Testis (tissue), 5 donors: ENCODE measurements at places on chromosomes 2 and 18. TPM values are rescaled to one million over a fixed set of nuclear protein-coding genes. Genes with fewer than 3 reads are reported as not detected.

PARD6G gene
- total RNA-seq, result 7.5 TPM

LCT gene
- total RNA-seq, result 0.62 TPM

DNA sequence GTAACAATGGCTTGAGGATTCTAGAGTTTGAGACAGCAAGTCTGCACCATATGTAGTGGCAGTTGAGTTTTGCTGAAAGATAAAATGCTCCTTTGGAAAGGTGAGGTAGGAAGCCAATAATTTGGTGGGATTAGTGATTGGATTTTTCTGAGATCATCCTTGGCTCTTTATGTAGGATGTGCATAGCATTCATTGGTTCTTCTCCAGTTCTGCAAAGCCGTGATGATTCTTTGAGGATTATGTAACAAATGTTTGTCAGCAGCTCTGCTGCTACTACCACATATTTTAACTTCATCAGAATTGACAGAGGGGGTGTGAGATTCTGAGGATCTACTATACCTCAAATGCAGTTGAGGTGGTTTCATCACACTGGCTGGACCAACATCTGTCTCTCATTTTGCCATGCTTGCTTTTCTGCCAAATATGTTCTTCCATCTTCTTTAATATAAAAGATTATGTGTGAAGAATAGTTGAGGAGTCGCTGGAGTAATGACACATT lies 188.9 kb upstream of the RASGRP3 start:
- no peak for DNase-seq

GRCh38 chr2:226086190-226086589 lies 686.7 kb downstream of the NYAP2 start:
- DNase-seq, result no peak

DNA sequence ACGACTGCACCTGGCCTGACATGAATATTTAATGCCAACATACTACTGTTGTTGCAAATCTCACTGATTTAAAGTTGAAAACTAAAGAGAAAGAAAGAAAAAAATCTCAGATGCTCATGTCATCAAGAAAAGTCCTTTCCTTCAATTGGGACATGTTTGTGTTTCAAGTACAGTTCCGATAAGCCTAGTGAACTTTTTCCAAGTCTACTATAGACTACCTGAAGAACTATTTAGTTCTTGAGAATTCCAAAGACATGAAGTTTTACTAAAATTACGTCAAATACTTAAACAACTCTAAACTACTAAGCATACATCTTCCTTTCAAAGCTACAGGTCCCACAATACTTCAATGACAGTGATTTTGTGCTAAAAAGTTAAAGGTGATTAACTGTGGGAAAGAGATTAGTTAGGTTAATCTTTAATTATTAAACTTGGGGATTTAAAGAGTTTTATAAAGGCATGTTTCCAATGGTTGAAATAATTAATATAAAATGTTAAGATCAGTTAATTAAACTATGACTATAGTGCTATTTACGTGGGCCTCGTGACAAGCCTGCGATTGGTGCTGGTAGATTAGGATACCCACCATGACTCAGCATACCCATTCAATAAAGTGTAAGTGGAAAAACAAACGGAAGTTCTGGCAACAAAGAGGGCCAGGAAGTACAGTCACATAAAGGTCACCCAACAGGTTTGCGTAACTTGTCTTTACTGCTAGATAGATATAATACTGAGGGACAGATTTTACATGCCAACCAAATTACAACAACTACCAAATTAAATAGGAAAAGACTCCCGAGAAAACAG lies 55.5 kb downstream of the SEPTIN10 start:
- no peak for DNase-seq

- no peak for DNase-seq
Observed at GRCh38 chr2:219702796-219703545, 75.5 kb downstream of the SLC4A3 start.

DNA sequence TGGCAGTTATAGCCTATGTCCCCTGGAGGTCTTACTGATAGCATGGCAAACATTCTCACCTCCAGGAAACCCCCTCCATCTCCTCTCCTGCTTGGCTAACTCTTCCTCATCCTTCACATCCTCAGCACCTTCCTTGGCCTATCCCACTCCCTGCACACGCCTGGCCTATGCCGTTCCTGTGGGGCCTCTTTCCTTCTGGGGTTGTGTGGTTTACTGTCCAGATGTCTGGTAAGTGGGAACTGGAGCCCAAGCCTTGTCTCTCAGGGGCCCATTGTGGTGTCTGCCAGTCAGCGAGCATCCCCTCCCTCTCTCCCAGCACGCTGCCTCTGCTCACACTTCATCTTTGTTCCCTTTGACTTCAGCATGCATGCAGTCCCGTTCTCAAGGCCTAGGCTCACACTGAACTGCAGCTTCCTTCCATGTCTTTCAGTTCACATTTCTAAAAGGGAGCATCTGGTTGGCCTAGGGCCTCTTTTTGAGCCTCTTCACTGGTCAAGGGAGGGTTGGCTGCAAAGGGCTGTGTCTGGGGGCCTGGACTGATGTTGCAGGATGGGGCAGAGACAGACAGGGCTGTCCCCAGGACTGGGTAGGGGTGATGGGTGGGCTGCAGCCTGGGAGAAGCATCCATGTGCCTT lies 13.1 kb downstream of the SPR start:
- DNase-seq, result no peak

DNA sequence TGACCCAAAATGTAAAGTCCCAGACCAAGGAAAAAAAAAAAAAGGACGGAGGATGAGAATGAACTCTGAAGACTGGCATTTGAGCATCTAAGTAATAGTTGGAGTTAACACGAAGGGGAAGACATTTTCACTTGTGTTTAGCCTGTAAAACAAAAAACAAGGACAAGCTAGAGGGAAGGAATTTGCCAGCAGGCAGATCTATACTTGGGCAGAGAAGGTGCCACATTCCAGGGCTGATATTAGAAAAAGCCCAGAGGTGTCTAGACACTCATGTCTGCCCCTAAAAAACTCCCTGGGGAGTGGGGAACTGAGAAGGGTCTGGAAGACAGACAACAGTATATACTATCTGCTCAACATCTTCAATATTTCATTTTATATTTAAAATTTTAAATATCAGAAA lies 171.1 kb downstream of the ZEB2 start:
- no peak for DNase-seq

GRCh38 chr2:135890835-135891234 lies 14.6 kb upstream of the MCM6 start:
- DNase-seq, result no peak

CROCC2 gene
- 0.43 TPM for total RNA-seq

GRCh38 chr2:118119158-118119727 lies 31.0 kb downstream of the INSIG2 start:
- no peak for DNase-seq

GRCh38 chr2:72012886-72013574 lies 134.6 kb downstream of the CYP26B1 start:
- no peak for DNase-seq

GRCh38 chr2:144041612-144042011 lies 478.3 kb downstream of the ZEB2 start:
- DNase-seq, result no peak

DTNA gene
- 96.0 TPM for total RNA-seq

DNA sequence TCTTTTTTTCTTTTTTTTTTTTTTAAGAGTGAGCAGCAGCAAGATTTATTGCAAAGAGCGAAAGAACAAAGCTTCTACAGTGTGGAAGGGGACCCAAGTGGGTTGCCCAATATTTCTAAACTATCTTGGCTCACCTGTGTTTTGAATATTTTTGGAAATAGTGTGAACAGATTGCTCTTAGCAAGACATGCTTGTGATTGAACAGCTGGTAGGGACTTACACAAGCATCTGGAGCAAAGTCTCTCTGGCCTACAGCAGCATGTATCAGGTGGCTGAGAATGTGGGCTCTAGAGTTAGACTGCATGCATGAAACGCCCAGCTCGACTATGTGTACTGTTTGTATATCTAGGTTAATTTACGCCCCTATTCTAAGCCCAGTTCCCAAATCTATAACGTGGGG lies 40.3 kb upstream of the FBXO11 start:
- DNase-seq, result no peak

- DNase-seq, result no peak
Observed at GRCh38 chr18:23870676-23871380, 143.7 kb upstream of the TTC39C start.

GRCh38 chr18:46388286-46388685 lies 268.7 kb downstream of the LOXHD1 start:
- DNase-seq, result no peak

- DNase-seq, result no peak
Observed at GRCh38 chr18:75246721-75247610, 36.4 kb downstream of the TSHZ1 start.

DNA sequence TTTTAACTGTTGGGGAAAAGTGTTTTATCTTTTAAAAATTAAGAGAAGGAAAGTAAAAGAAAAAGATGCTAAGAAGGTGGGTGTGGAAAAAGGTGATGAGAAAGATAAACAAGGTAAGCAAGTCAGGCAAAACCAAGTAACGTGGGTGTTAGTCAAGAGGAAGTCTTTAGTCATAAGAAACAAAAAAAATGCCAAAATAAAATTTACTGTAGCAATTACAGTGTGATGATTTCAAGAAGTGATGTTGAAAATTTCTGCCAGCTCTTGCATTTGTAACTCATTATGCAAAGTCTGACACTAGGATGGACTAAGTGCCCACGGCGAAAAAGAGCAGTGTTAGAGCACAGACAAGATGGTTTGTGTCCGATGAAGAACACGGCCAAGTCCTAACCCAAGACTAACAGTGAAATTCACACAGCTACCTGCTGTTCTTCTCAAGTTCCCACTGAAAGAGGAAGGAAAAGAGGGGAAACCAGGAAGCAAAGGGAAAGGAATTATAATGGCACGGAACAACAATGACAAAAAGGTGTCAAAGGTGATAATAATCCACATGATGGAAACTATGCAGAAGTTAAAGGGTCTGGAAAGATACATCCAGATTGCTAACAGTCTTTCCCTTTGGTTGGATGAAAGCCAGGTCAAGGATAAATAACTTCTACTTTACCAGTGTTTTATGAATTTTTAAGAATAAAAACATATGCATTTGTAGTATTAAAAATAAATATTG lies 34.1 kb downstream of the NOL10 start:
- no peak for DNase-seq

DNA sequence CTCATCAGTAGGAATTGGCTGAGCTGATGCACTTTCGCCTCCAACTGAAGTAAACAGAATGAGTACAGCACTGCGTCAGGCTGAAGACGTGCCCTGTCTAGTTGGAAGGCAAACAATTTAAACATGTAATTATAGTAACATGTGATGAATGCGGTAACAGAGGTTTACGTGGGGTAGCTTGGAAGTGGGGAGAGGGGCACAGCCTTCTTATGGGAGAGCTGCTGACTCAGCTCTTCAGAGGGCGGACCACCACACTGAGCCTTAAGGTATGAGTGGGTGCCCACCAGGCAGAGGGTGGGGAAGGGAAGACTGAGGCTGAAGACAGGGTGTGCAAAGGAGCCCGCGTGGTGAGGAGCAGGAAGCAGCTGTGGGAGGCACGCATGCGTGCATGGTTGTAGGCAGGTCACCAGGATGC lies 6.2 kb upstream of the EHD3 start:
- no peak for DNase-seq

DNA sequence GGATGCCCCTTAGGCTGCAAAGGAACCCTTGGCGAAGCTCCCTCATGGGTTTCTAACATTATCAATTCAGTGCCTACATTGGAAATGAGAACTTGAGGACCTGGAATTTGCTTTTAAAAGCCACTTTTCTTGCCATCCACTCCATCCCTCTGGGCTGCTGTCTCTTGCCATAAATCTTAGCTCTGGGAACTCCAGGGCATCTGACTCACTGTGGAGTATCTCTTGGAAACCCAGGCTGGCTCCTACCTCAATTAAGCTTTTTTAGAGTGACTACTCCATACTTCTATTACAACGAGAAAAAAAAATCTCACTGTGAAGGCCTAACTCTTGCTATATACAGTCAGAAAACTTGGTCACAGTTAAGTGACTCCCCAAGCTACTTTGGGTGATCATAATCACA lies 227.2 kb upstream of the SETBP1 start:
- DNase-seq, result no peak

DNA sequence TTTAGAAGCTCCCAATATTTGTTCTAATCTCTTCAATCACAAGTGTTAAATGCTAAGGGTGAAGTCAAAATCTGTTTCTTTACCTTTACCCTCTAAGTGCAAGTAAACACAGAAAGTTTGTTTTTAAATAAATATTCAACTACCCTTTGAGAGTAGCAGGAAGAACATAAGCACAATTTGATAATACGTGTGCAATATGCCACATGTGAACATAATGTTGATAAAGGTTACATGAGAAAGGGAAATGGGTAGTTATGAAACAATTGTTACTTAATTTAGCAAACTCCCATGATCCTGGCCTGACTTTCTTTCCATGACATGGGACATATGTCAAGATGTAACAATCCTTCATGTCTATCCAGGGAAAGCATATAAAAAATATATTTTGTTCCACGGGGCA lies 7.1 kb downstream of the SPRED2 start:
- no peak for DNase-seq

- DNase-seq, result no peak
Observed at GRCh38 chr18:52069201-52069600, 270.8 kb upstream of the DCC start.

DNA sequence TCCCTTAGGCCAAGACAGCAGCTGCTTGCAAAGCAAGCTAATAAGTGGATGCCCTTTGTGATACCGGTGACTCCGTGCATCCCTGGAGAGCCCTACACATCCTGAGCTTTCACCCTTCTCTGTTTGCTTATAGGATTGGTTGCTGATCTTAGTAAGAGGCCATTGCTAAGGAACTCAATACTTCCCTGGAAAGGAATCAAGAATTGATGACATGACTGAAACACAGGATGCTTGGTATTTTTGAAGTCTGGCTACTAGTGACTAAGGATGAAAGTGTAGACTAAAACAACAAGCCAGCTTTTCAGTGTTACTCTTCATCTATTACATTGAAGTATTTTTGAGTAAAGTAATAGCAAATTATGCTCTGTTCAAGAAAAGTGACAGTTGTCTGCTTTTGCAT lies 123.0 kb upstream of the SERPINE2 start:
- DNase-seq, result no peak

DNA sequence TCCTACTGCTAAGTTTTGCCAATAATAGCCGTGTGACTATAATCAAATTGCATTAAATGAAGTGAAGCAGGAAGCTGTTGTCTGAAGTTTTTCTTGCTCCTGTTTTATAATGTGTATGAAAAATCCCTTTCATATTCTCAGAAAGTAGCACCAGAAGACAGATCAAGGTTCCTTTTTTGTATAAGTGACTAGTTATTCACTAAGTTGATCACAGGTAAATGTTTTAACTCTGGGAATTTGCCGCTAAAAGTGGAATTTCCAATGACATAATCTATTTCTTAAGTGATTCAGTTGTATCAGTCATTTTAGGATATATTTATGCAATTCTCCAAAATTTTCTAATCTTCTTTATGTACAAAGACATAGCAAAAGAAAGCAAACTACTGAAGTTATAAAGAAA lies 99.6 kb downstream of the DPP4 start:
- DNase-seq, result no peak
